ENCODE measurements at places on chromosomes 6 and 20. TPM values are rescaled to one million over a fixed set of nuclear protein-coding genes. Genes with fewer than 3 reads are reported as not detected.

DNA sequence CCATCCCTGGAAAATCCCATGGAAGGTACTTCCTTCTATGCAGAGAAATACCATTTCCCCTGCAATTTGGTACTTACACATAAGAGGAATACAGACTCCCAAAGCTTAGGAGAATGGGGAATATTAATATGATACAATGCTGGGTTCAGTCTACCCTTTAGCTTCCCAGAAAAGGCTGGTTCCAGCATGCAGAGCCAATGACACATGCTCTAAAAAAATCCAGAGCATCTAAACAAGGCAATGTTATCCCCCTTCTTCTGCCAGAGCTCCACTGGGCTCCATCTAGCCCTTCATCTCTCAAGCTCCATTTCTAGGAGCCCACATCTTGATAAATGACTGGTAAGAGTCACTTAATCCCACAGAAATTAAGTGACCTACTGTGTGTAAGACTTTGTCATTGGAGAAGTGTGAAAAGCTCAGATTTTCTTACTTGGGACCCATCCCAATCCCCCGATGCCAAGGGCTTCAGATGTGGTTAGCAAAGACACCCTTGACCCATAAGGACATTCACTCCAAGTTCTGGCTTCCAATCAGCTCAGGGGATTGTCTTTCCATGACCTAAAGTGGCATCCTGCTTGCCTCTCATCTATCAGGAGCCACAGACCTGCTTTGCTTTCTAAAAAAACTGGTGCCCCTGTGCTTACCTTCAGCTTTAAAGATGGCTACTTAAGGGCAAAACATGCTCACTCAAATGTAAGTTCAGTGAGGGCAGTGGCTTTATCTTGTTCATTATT, 137.5 kb downstream of the UNC5CL start:
- H3K4me1 ChIP-seq, result no peaks in the 10 kb centered on the region
- H3K27me3 ChIP-seq, result no peaks in the 10 kb centered on the region
- no peaks in the 10 kb centered on the region for H3K36me3 ChIP-seq
- H3K27ac ChIP-seq, result no peak overlapping the region

- no peaks in the 10 kb centered on the region for H3K27me3 ChIP-seq
- DNase-seq, result no peak
- H3K4me3 ChIP-seq, result no peak overlapping the region
- H3K4me1 ChIP-seq, result no peaks in the 10 kb centered on the region
- H3K27ac ChIP-seq, result no peak overlapping the region
Observed at GRCh38 chr20:56903858-56904257, 274.8 kb downstream of the TFAP2C start.

DNA sequence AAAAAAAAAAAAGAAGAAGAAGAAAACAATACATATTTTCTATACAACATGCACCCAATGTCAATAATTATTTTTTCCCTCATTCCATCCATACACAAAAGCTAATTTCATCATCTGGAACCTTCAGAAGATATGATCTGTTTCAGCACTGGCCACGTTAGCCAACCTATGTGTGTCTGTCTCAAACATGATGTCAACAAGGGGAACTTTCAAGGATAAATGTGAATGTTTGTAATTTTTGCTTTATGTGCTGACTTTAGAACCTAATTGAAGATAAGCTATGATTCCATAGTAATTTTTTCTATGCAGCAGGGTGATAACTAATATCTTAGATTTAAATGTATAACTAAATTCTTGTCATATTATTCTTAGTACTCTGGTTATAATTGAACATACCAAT, 37.9 kb downstream of the IPCEF1 start:
- DNase-seq, result no peak
- H3K36me3 ChIP-seq, result no peaks in the 10 kb centered on the region
- no peak overlapping the region for H3K27ac ChIP-seq
- H3K4me1 ChIP-seq, result peaks cover 7% of the 10 kb centered on the region
- H3K4me3 ChIP-seq, result no peak overlapping the region

DNA sequence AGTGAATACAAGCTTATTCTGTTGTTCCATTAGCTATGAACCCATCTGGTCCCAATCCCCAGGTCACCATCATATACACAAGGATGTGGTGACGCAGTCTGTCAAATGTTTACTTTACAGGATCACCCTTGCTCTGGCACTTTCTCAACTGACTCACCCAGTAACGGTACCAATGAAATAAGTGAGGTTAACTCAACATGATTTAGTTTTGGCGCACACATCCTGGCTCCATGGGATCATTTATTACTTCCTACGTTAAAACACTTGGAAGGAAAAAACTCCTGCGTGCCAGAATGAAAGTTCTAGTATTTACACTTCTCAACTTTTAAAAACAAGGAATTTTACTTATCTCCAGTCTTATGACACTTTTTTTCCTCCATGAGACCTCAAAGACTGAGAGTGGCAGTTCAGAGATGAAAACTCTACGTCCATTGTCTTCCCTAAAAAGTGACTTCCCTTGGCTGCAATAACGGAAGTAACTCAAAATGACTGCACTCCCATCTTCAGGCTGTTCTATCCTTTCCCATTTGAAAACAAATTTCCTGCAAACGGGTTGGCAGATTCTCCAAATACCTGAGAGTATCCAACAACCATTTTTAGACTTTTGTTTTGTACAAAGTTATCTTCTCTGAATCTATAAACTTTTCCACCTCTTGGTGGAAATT, 15.9 kb downstream of the AGPAT4 start:
- no peaks in the 10 kb centered on the region for H3K27me3 ChIP-seq
- H3K4me3 ChIP-seq, result no peak overlapping the region
- peaks cover 14% of the 10 kb centered on the region for H3K4me1 ChIP-seq
- H3K36me3 ChIP-seq, result no peaks in the 10 kb centered on the region

- peaks cover 33% of the 10 kb centered on the region for H3K4me1 ChIP-seq
- peak overlapping the region; percentile 97 for H3K27ac ChIP-seq
- no peaks in the 10 kb centered on the region for H3K36me3 ChIP-seq
- H3K4me3 ChIP-seq, result peak overlapping the region; percentile 88
- no peak for DNase-seq
Observed at GRCh38 chr6:151388997-151389617, 2.3 kb downstream of the ZBTB2 start.

- no peaks in the 10 kb centered on the region for H3K27me3 ChIP-seq
- no peak overlapping the region for H3K27ac ChIP-seq
- H3K4me3 ChIP-seq, result no peak overlapping the region
- DNase-seq, result no peak
- H3K4me1 ChIP-seq, result no peaks in the 10 kb centered on the region
Observed at GRCh38 chr20:23776067-23776771, 25.5 kb upstream of the CST1 start.

DNA sequence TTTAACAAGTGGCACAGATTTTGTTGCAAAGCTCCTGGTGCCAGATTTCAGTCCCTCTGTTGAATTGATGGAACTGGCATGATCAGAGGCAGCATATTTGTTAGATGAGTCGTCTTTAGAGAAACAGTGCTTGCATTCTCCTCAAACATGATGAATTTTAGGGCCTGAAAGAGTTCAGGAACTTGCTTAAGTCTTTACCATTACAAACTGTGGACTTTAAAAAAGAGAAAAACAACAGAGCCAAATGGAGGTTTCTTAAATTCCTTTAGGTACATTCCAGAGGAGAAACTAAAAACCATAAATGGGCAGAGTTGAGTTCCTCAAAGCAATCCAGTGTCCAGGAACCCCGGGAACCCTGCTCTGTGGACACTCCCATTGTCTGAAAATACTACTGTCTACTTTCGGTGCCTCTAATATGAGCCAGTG, 2.5 kb downstream of the GTF2H5 start:
- DNase-seq, result no peak
- peaks cover 7% of the 10 kb centered on the region for H3K4me1 ChIP-seq
- no peaks in the 10 kb centered on the region for H3K36me3 ChIP-seq

GRCh38 chr6:15681946-15682345, 19.1 kb upstream of the DTNBP1 start:
- no peaks in the 10 kb centered on the region for H3K27me3 ChIP-seq
- H3K4me1 ChIP-seq, result no peaks in the 10 kb centered on the region
- no peak overlapping the region for H3K4me3 ChIP-seq
- H3K27ac ChIP-seq, result no peak overlapping the region
- no peak for DNase-seq

DNA sequence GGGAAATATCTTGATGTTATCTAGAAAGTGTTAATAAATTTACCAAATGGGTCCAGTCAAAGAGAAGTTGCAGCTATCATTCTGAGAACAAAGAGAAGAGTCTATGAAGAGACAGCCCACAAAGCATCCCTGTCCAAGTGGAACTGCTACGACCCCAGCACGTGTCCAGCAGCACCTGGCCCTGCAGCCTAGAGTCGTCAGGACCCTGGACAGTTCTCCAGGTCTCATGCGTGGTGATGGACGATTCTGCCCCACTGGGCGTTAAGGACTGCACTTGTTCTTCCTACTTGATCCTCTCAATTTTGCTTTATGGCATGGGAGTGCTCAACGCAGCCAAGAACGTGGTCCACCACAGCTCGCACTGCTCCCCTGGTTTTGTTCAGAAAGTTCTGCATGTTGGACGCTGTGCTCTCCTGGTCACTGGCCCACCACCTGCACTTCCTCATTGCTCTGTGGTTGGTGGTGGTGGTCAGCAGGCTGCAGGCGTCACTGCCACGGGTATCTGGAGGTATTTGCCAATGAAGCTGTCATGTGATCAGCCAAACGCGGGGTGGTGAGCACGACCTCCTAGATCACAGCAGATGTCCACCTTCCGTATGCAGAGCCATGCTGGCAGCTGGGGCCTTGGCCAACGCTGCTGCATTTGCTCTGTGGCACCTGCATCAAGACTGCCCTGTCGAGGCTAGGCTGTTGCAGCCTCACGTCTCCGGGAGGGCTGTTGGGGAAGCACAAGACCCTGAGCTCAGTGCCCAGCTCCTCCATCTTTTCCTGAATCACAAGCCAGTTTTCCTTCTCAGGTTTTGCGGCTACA, 356.4 kb downstream of the CDH4 start:
- no peaks in the 10 kb centered on the region for H3K4me1 ChIP-seq
- DNase-seq, result no peak
- no peak overlapping the region for H3K27ac ChIP-seq

DNA sequence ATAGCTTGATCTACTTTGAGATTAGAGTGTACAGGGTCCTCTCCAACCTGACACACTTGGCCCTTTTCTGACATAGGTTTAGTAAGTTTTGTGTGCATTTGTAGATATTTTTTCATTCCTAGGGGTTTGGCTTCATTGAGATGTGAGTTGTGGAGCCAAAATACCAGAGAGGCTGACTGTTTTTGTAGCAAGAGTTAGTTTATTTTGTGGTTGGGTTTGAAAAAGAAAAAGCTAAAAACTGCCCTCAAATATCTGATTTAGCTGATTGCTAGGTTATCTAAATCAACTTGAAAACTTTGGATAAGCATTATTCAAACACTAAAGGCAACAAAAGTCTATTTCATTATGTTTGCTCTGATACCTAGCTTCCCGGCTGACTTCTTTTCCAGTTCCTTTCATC, 164.7 kb upstream of the CENPW start:
- H3K4me1 ChIP-seq, result no peaks in the 10 kb centered on the region
- no peak overlapping the region for H3K4me3 ChIP-seq
- H3K27ac ChIP-seq, result no peak overlapping the region
- no peaks in the 10 kb centered on the region for H3K36me3 ChIP-seq
- H3K27me3 ChIP-seq, result no peaks in the 10 kb centered on the region

- H3K36me3 ChIP-seq, result no peaks in the 10 kb centered on the region
- H3K4me1 ChIP-seq, result no peaks in the 10 kb centered on the region
- DNase-seq, result no peak
- H3K27ac ChIP-seq, result no peak overlapping the region
- no peaks in the 10 kb centered on the region for H3K27me3 ChIP-seq
- no peak overlapping the region for H3K4me3 ChIP-seq
Observed at GRCh38 chr6:48101290-48101689, 9.7 kb downstream of the PTCHD4 start.

DNA sequence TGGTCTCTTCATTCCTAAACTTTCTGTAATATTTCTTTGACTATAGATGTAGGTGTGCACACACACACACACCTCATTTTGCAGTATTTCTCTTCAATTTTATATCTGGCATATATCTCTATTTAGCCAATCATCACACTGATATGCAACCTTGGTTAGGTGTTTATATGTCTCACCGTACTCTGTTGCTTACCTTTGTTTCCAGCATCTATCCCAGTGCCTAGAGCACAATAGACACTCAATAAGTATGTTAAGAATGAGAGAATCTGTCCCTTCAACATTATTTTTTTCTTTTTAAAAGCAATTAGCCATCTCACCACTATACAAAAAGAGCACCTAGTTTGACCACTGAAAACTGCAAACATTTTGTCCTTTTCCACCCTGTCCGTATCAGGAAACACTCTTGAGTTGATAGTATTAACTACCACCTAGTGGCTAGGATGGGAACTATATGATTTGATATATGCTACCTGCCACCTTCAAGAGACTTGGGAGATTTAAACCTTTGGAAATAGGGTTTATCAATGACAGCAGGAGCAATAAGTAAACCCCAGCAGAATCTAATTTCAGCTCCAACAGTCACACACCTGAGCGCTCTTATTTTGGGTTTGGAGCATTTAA, 48.7 kb upstream of the RSPO3 start:
- H3K27ac ChIP-seq, result no peak overlapping the region
- no peaks in the 10 kb centered on the region for H3K27me3 ChIP-seq
- H3K4me3 ChIP-seq, result no peak overlapping the region

DNA sequence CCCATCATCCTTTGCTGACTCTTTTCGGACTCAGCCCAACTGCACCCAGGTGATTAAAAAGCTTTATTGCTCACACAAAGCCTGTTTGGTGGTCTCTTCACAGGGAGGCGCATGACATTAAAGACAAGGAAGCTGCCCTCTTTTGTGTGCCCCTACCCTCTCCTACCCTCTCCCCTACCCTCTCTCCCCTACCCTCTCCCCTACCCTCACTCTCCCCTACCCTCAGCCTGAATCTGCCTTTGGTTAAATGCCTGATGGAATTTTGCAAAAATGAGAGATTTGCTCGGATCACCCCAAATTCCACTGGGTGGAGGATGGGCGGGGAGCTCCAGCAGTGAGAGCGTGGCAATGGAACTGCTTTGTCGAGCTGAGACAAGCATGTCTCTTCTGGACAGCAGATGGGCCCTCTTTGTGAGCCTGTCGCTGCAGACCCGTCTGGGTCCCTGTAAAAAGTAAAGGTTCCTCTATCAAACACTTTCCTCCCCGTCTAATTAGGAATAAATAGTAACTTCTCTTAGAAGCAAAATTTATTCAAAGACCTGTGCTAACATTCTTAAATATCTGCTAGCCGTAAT, 76.4 kb upstream of the MLN start:
- no peak overlapping the region for H3K4me3 ChIP-seq
- peaks cover 2% of the 10 kb centered on the region for H3K4me1 ChIP-seq
- H3K27me3 ChIP-seq, result no peaks in the 10 kb centered on the region
- no peak for DNase-seq
- H3K27ac ChIP-seq, result no peak overlapping the region

GRCh38 chr20:40103420-40103819, 585.6 kb downstream of the MAFB start:
- no peak overlapping the region for H3K27ac ChIP-seq
- H3K36me3 ChIP-seq, result no peaks in the 10 kb centered on the region
- H3K4me3 ChIP-seq, result no peak overlapping the region
- no peak for DNase-seq
- H3K27me3 ChIP-seq, result no peaks in the 10 kb centered on the region
- H3K4me1 ChIP-seq, result no peaks in the 10 kb centered on the region

The SLC32A1 gene
- not detected for total RNA-seq

The PMEPA1 gene
- total RNA-seq, result 6.4 TPM

The CPNE5 gene
- 3.0 TPM for total RNA-seq

The CNR1 gene
- total RNA-seq, result 12.5 TPM

The NOX3 gene
- total RNA-seq, result not detected

The TTK gene
- total RNA-seq, result 1.2 TPM

The TINAG gene
- 155 TPM for total RNA-seq

The SIRPD gene
- not detected for total RNA-seq
